SJCRH30 (cell line): ENCODE measurements at places on chromosomes 2 and 18. TPM values are rescaled to one million over a fixed set of nuclear protein-coding genes. Genes with fewer than 3 reads are reported as not detected.

- H3K4me1 ChIP-seq = peaks cover 8% of the 10 kb centered on the region
- H3K4me3 ChIP-seq = peak within 1 kb of the TSS; percentile 58
- H3K27me3 ChIP-seq = no peaks in the 10 kb centered on the region
- peak; percentile 94 for DNase-seq
These were observed at the start of gene CDK5R2 for GRCh38 chr2:218959141-218959731. CDK5R2 (plus strand) TSS chr2:218959666; CDS start chr2:218959821, 155 bp downstream.

DNA sequence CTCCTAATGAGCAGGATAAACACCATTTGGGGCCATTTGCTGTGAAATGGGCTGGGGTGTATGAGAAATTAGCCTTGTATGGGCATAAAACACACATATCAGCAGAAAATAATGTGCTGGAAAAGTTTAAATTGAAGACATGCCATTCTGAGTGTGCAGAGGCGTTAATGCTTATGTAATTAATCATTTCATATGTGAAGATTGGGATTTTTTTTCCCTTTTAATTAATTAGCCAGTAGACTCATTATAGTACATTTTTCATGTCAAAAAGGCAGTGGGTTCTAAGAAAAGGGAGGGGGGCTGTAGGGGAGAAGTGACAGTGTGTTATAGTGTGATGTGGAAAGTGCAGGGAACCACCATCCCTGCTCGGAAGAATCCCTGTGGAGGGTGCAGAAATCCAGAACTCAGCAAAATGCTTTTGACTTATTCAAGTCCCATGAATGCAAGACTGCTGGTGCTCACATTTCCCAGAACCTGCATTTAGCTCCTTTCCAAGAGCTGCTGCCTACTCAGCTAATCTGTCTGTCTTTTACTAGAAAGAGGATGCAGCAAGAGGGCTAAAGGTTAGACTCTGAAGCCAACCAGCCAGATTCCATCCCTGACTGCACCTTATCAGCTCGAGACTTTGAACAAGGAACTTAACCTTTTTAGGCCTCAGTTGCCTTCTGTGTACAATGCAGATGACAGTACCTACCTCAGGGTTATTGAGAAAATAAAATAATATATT lies 11.6 kb upstream of the COX7A2L start:
- H3K36me3 ChIP-seq = no peaks in the 10 kb centered on the region
- H3K4me1 ChIP-seq = no peaks in the 10 kb centered on the region
- H3K27me3 ChIP-seq = no peaks in the 10 kb centered on the region
- DNase-seq = no peak
- no peak overlapping the region for H3K27ac ChIP-seq

DNA sequence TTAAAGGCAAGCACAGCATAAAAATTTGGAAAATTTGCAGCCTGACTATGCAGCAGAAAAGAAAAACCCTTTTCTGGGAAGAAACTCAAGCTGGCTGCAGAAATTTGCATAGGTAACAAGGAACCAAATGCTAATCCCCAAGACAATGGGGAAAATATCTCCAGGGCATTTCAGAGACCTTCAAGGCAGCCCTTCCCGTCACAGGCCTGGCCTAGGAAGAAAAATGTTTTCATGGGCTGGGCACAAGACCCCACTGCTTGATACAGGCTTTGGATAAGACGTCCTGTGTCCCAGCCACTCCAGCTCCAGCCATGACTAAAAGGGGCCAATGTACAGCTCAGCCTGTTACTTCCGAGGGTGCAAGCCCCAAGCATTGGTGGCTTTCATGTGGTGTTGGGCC lies 717.6 kb downstream of the TDRD15 start:
- no peaks in the 10 kb centered on the region for H3K27me3 ChIP-seq
- no peak for DNase-seq
- no peaks in the 10 kb centered on the region for H3K4me1 ChIP-seq
- no peak overlapping the region for H3K4me3 ChIP-seq

Gene BBS5
- total RNA-seq = 4.1 and 5.4 TPM in 2 replicates

- no peaks in the 10 kb centered on the region for H3K36me3 ChIP-seq
- H3K27me3 ChIP-seq = 0 out of 2 replicates have a peak, but pooled peaks cover 5% of the 10 kb centered on the region
- H3K27ac ChIP-seq = no peak overlapping the region
- no peak for DNase-seq
These were observed 533.9 kb upstream of the CRIM1 start for GRCh38 chr2:35821675-35822074.

DNA sequence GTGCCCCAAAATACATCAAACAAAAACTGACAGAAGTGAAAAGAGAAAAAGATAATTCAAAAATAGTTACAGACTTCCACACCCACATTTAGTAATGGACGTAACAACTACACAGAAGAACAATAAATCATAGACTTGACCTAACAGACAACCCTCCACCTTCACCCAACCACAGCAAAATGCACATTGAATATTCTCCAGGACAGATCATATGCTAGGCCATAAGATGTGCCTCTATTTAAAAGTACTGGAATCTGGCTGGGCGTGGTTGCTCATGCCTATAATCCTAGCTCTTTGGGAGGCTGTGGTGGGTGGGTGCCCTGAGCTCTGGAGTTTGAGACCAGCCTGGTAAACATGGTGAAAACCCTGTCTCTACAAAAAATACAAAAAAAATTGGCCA lies 20.0 kb downstream of the SLC66A2 start:
- no peak overlapping the region for H3K27ac ChIP-seq
- no peaks in the 10 kb centered on the region for H3K27me3 ChIP-seq
- H3K36me3 ChIP-seq = no peaks in the 10 kb centered on the region
- DNase-seq = no peak
